ENCODE measurements at places on chromosomes 1 and 21.

- no peak for DNase-seq
Observed at GRCh38 chr1:146039844-146040194, 18.3 kb upstream of the HJV start.

GRCh38 chr1:180912211-180912800 is 391 bp upstream of the KIAA1614 start:
- DNase-seq, result no peak

DNA sequence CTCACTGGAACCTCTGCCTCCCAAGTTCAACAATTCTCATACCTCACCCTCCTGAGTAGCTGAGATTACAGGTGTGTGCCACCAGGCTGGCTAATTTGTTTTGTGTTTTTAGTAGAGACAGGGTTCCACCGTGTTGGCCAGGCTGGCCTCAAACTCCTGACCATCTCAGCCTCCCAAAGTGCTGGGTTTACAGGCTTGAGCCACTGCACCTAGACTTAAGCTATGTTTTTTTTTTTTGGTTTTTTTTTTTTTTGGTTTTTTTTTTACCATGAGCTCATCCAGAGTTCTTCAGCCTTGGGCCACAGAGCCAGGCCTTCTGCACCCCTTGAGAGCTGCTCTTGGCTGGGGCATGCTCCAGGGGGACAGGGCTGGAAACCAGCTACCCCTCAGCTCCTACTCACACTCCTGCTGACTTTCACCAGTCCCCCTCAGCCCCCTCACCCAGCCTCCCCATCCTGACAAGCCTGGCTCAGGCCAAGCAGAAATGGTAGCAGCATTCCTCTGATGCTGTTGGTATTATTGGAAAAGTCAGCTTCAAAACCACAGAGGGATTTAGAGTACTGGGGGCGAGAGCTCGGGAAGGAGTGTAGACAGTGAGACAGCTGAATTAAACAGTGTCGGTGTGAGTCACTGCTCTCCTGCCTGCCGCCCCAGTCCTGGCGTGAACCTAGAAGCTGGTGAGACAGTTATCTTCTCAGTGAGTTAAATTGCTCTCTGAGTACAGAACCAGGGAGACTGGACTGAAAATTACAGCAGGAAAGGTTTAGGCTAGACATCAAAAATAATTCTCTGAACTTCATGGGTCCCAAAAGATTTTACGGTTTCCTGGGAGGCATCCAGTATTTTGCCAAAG is 63.7 kb downstream of the NAV1 start:
- peak; percentile 41 for DNase-seq

DNA sequence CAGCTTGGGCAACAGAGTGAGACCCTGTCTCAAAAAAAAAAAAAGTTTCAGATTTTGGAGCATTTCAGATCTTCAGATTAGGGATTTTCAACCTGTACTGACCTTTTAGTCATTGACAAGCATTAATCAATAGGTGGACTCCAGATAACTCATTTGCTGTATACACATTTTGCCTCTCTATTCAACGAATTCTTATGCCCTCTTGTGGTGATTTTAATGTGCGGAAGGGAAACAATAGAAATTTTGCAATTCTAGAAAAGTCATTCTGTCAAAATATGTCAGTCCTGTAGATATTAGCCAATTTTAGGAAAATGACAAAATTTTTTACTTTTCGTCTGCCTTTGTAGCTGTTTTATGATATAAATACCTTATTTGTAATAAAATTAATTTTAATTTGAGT is 11.6 kb upstream of the OR2G2 start:
- DNase-seq, result no peak

GRCh38 chr1:106290805-106291501 is 765.5 kb upstream of the PRMT6 start:
- no peak for DNase-seq

DNA sequence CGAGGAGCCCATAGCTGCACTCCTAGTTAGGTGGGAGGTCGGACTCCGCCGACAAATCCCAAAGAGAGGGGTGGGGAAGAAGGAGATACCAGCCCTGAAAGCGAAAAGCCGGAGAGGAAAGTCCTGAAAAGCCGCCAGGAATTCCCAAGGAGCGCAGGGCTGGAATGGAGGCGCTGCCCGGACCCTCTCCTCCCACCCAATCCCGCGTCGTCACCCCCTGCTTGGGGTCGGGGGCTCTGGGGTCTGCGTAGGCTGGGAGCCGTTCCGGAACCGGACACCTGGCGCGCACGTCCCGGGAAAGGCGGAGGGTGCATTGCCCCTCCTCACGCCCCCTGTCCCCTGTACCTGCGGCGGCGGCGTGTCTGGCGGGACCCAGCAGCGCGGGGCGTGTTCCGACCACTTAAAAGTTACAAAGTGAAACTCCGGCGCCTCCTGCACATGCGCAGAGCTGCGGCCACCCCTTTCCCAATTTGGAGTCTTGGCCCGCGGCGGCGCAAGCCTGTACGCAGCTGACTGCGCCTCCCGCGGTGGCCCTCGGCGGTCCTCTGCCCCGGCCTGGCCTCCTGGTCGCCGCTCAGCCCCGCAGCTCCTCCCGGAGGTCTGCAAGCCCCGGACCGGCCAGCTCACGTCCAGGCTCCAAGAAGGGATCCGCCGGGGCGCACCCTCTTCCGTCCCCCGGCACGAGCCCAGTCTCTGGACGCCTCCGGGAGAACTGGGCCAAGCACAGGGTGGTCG is at the start of gene TMEM63A:
Gene TMEM63A (minus strand): TSS at position 422 of the 735 bp plus-strand sequence. CDS start 4,800 bp downstream, outside the sequence.
- peak; percentile 95 for DNase-seq

DNA sequence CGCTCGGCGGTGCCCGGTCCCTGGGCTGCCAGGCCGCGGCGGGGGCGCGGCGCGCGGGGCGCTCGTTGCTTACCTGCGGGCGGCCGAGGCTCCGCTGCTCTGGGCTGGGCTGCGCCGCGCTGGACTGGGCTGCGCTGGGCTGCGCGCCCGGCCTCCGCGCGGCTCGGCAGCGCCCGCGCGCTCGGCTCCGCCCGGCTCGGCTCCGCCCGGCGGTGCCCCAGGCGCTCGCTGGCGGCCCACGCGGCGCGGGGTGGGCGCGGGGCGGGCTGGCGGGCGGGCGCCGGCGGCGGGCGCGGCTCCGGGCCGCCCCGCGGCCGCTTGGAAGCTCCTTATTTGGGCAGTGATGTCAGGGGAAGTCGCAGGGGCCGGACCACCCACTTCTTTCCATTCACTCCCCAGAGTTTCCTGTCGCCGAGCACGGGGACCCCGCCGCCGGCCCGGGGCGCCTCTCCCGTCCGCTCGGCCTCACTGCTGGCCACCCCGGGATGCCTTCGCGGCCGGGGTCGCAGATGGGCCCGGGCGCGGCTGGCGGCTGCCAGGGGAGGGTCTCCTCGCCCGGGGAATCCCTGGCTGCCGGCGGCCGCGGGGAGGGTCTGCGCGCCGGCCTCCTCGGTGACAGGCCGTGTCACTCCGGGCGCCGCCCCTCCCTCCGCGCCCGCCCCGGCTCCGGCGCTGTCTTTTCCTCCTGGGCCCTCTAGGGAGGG is 177.7 kb upstream of the EDN2 start:
- DNase-seq, result peak; percentile 76

GRCh38 chr1:175851749-175852148 is 108.4 kb upstream of the TNR start:
- no peak for DNase-seq

GRCh38 chr1:206699626-206700025 is 14.9 kb downstream of the MAPKAPK2 start:
- DNase-seq, result no peak

DNA sequence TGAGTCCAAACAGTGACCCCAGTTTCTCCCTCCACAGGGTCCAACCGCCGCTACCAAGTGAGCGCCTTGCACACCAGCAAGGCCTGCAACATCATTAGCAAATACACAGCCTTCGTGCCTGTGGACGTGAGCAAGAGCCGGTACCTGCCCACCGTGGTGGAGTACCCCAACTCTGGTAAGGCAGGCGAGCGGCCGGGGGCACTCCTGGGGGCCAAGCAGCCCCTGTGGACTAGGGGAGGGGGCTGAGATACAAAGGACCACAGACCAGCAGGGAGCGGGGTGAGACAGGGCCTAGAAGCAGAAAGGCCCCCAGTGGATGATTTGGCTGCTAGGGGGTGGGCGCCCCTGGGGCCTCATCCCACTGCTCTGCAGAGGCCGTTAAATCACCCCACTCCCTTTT is 54.7 kb downstream of the VWA5B1 start:
- DNase-seq, result no peak

DNA sequence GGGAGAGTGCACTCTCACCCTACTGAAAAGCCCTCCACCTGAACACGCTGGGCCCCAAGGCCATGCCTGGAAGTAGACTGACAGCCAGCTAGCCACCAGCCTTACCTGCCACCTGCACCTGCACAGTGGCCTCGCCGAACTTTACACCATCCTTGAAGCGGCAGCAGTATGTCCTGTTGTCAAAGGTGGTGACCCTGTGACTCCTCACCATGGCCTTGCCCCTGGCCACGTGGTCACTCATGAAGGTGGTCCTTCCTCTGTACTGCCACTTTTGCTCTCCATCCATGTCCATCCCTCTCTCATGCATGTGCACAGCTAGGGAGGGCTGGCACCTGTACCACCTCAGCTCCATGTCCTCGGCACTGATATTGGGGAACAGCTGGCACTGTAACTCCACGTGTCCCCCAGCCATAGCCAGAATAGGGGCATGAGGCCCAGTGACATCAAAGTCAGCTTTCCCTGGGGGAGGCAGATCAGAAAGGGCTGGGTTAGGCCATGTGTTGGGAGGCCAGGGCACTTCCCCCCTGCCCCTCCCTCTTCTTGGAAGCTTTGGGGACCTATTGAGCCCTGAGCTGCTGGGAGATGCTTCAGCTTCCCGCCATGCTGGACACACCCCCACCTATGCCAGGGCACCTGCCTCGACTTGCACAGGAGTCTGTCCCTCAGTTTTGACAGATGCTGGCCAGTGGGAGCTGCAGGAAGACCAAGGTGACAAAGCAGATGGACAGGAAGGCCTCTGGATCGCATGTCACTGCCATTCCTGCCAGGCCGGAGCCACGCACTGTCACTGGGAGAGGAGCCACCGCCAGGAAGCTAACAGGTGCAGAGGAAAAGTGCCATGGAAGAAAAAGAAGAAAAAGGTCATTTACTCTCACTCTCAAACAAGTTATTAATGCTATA is 24.6 kb downstream of the RNF187 start:
- peak; percentile 7 for DNase-seq

- DNase-seq, result no peak
Observed at GRCh38 chr1:169094897-169095569, 11.5 kb upstream of the ATP1B1 start.

DNA sequence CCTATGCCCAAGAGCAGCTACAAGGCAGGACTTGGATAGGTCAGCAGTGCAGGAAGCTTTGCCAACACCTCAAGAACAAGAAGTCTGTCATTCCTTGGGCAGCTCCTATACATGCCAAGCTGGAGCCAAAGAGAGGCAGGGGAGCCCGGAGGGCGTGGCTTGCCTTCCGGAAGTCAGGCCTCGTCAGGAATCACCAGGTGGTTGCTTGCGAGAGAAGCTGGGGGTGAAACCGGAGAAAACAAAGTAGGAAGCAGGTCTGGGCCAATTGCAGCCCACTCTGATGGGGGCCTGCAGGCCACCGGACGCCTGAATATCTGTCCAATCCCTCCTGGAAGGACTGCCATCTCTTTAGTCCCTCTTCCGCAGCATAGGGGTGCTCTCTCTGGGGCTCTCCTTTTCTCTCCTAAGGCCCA is 794 bp upstream of the FAM76A start:
- DNase-seq, result peak; percentile 58

DNA sequence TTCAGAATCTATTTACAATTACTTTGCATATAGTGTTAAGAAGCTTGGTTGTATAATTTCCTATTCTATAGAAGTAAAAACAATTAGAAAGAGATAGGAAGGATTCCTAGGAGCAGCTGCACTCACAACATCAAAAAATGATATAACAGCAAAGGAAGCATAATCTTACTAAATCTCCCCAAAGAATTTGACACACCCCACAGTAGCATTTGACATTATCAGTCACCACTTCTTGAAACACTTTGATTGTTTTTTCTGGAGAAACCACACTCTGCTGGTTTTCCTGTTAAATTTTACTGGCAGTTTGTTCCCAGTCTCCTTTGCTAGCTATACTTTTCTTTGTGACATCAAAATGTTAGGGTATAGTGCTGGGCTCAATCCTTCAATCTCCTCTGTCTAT is 100.8 kb upstream of the KIAA1614 start:
- DNase-seq, result no peak

- no peak for DNase-seq
Observed at GRCh38 chr1:241747992-241748391, 95.9 kb downstream of the WDR64 start.

DNA sequence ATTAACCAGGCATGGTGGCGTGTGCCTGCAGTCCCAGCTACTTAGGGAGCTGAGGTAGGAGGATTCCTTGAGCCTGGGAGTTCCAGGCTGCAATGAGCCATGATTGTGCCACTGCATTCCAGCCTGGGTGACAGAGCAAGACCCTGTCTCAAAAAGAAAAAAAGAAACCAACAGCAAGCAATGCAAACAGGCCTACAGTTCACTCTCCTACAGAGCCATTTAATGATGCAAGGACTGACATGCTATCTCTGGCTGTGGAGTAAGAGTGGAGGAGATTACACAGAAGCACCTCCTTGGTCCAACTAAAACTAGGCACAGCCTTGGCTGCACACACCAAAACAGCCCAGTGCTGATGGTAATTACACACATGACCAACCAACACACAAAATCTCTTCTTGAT is 127.5 kb upstream of the SOD1 start:
- DNase-seq, result no peak

GRCh38 chr1:102751111-102751510 is 357.2 kb downstream of the COL11A1 start:
- DNase-seq, result no peak

- no peak for DNase-seq
Observed at GRCh38 chr1:86926883-86927282, 12.4 kb downstream of the HS2ST1 start.

- no peak for DNase-seq
Observed at GRCh38 chr21:45335761-45336534, 48.3 kb upstream of the POFUT2 start.

- DNase-seq, result no peak
Observed at GRCh38 chr1:7060745-7061144, 275.5 kb downstream of the CAMTA1 start.
